Stimulated activated CD4-positive, alpha-beta T cell treated with anti-CD3 and anti-CD28 coated beads, Interleukin-12 subunit alpha, Interleukin-12 subunit beta, amount 100 ng/mL, for 24 hours (primary cell): ENCODE measurements at places on chromosomes 11 and 22.

DNA sequence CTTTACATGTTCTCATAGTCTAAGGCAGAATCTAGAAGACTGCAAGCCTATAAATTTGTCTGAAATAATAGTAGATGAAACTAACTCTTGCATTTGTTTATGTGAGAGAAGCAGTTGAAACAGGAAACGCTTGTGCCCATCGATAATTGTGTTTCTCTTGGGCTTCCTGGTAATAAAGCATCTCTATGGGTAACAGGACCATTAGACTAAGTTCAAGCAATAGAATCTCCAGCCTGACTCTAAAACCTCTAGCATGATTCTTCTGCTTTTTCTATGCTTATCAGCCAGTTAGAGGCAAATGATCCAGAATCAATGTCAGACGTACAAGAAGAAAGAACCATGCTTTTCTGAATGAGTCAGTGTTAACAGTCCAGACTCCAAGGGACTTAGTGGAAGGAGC lies 1734.4 kb downstream of the LRRC4C start:
- DNase-seq = no peak

- DNase-seq = no peak
These were observed 465.3 kb downstream of the BRD1 start for GRCh38 chr22:49362211-49362839.

- DNase-seq = no peak
These were observed 37.7 kb downstream of the EIF4ENIF1 start for GRCh38 chr22:31451709-31452571.

- DNase-seq = no peak
These were observed 240.9 kb upstream of the CADM1 start for GRCh38 chr11:115745066-115745465.

- no peak for DNase-seq
These were observed 114.2 kb downstream of the CACNA1I start for GRCh38 chr22:39684702-39685281.

GRCh38 chr11:117997823-117998579 lies 11.8 kb downstream of the IL10RA start:
- DNase-seq = no peak

- no peak for DNase-seq
These were observed 60.0 kb downstream of the PKNOX2 start for GRCh38 chr11:125224391-125225021.

- DNase-seq = no peak
These were observed 32.0 kb downstream of the GUCY1A2 start for GRCh38 chr11:106986261-106986660.

GRCh38 chr11:112294688-112295340 lies 34.2 kb upstream of the PLET1 start:
- no peak for DNase-seq

DNA sequence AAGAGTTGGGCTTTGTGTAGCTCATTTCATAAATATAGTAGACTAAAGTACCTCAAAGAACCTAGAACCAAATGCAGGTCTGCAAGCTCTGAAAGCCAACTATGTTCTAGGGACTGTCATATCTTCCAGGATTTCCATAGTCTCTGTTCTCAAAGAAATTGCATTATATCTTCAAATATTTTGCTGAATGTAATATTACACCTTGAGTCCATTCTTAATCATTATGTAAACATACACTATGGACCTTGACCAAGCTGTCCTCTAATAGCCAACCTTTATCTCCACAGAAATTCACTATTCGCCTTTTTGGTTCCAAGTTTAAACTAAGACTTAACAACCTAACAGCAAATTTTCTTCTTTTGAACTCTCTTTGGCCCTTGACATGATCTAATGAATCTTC lies 678.7 kb upstream of the ARHGAP42 start:
- no peak for DNase-seq

DNA sequence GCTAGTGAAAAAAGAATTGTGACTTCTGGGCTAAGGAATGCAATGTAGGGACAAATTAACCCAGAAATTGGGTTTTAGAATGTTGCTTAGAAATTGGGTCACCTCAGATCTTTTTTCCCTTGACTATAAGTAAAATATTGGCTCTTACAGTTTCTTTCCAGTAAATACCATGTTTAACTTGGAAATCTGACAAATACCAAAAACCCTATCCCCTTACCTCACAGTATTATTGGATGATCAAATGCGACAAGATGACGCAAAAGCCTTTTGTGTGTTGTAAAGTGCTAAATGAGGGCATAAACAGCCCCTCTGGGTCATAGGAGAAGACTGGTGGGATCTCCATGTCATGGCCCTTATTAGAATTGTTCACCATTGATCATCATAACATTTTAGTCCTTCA lies 6.1 kb upstream of the UPB1 start:
- DNase-seq = no peak

- DNase-seq = peak; percentile 48
These were observed 942 bp upstream of the RPS6KA4 start for GRCh38 chr11:64357904-64358535.

DNA sequence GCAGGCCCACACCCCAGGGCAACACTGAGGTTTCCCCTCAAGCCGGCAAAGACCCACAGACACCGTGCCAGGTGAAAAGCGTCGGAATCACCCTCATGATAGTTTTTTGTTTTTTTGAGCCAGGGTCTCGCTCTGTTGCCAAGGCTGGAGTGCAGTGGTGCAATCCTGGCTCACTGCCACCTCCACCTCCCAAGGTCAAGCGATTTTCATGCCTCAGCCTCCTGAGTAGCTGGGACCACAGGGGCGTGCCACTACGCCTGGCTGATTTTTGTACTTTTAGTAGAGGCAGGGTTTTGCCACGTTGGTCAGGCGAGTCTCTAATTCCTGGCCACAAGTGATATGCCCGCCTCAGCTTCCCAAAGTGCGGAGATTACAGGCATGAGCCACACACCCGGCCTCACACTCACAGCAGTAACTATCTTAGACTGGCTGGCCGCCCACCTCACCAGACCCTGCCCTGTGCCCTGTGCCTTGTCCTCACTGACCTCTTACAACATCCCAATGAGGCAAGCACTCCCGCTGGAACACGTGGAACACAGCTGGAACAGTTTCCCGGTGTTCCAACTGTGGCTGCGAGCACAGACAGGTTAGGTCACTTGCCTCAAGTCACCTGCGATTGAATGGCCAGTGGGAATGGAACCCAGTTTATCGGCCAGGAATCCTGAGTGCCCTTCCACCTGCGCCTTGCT lies 21.1 kb downstream of the LRRC10B start:
- DNase-seq = no peak

GRCh38 chr11:85787809-85788760 lies 22.9 kb downstream of the SYTL2 start:
- DNase-seq = no peak

GRCh38 chr11:37858398-37858797 lies 1260.4 kb upstream of the RAG2 start:
- DNase-seq = no peak

GRCh38 chr11:76208438-76209374 lies 2.4 kb upstream of the WNT11 start:
- DNase-seq = peak; percentile 48

DNA sequence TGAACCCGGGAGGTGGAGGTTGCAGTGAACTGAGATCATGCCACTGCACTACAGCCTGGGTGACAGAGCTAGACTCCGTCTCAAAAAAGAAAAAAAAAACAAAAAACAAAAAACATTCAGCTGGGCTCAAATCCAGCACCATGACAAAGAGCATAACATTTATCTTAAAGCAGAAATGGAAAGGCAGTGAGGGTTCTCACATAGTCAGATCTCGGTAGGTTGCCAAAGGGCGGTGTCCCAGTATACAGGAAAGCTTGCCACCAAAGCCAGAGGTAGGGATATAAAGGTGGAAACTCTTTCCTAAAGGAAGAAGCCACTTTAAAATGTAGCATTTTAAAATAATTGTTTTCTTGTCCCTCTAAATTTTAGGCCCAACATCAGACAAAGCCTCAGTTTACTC lies 22.4 kb upstream of the CAPRIN1 start:
- no peak for DNase-seq

- no peak for DNase-seq
These were observed 998 bp downstream of the BAIAP2L2 start for GRCh38 chr22:38109371-38110001.

- no peak for DNase-seq
These were observed 173.3 kb downstream of the PGR start for GRCh38 chr11:100956351-100956750.

- DNase-seq = no peak
These were observed 6.1 kb downstream of the ARVCF start for GRCh38 chr22:20010307-20011122.

GRCh38 chr22:31695423-31695822 lies 33.4 kb upstream of the PISD start:
- DNase-seq = no peak
